ENCODE measurements at places on chromosomes 2 and 18. TPM values are rescaled to one million over a fixed set of nuclear protein-coding genes. Genes with fewer than 3 reads are reported as not detected.

The TGFA gene
- not detected for total RNA-seq

- no peak for DNase-seq
- H3K27me3 ChIP-seq: no peaks in the 10 kb centered on the region
- no peaks in the 10 kb centered on the region for H3K36me3 ChIP-seq
- no peaks in the 10 kb centered on the region for H3K4me1 ChIP-seq
Measured at GRCh38 chr2:1055014-1055595, 104.5 kb downstream of the SNTG2 start.

The SULT1C2 gene
- total RNA-seq: not detected

GRCh38 chr2:67346718-67347407, 50.3 kb upstream of the ETAA1 start:
- DNase-seq: no peak
- no peaks in the 10 kb centered on the region for H3K36me3 ChIP-seq
- no peaks in the 10 kb centered on the region for H3K27me3 ChIP-seq

The PLCL1 gene
- 8.9 TPM for total RNA-seq

The IL36G gene
- total RNA-seq: not detected

GRCh38 chr2:23567161-23567756, 182.3 kb downstream of the KLHL29 start:
- no peaks in the 10 kb centered on the region for H3K4me1 ChIP-seq
- no peak for DNase-seq
- peaks cover 83% of the 10 kb centered on the region for H3K27me3 ChIP-seq
- no peaks in the 10 kb centered on the region for H3K36me3 ChIP-seq
- no peak overlapping the region for H3K4me3 ChIP-seq

The C2orf66 gene
- not detected for total RNA-seq

GRCh38 chr2:204691911-204692510, 146.7 kb downstream of the PARD3B start:
- no peak overlapping the region for H3K27ac ChIP-seq
- H3K4me3 ChIP-seq: no peak overlapping the region
- no peaks in the 10 kb centered on the region for H3K36me3 ChIP-seq
- no peaks in the 10 kb centered on the region for H3K27me3 ChIP-seq

- no peaks in the 10 kb centered on the region for H3K27me3 ChIP-seq
- H3K4me1 ChIP-seq: peaks cover 4% of the 10 kb centered on the region
- H3K36me3 ChIP-seq: no peaks in the 10 kb centered on the region
- no peak for DNase-seq
- H3K27ac ChIP-seq: no peak overlapping the region
Measured at GRCh38 chr18:80006724-80007123, 18.4 kb upstream of the TXNL4A start.

The SLC16A14 gene
- not detected for total RNA-seq

GRCh38 chr2:172870396-172870795, 134.8 kb downstream of the RAPGEF4 start:
- DNase-seq: no peak
- H3K4me3 ChIP-seq: no peak overlapping the region
- no peaks in the 10 kb centered on the region for H3K36me3 ChIP-seq
- no peak overlapping the region for H3K27ac ChIP-seq
- H3K4me1 ChIP-seq: no peaks in the 10 kb centered on the region
- H3K27me3 ChIP-seq: no peaks in the 10 kb centered on the region

The POTEC gene
- total RNA-seq: not detected

DNA sequence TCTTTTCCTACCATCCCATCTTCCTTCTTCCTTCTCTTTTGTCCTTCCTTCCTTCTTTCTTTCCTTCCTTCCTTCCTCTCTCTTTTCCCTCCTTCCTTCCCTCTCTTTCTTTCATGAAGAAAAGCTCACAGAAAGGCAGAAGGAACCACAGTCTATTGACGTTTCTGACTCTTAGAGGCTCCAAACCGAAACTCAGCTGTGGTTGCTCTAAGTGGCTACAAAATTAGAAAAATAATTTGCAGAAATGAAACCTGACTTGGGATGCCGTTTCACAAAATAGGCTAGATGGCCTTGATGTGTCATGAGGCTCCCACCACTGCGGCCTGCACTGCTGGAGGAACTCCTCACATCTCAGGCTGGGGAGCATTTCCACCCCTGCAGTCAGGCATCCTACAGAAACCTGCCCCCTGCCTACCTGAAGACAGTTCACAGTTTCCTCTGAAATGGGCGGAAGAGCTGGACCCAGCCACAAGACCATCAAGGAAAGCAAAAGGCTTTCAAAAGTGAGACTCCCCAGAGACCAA, 165.6 kb downstream of the SMAD7 start:
- no peaks in the 10 kb centered on the region for H3K36me3 ChIP-seq
- no peak overlapping the region for H3K4me3 ChIP-seq
- no peak for DNase-seq
- no peak overlapping the region for H3K27ac ChIP-seq
- peaks cover 17% of the 10 kb centered on the region for H3K4me1 ChIP-seq
- H3K27me3 ChIP-seq: no peaks in the 10 kb centered on the region

The GNLY gene
- not detected for total RNA-seq

The CLIP4 gene
- total RNA-seq: 0.18 TPM

GRCh38 chr2:71385012-71385411, 53.4 kb downstream of the ZNF638 start:
- no peak for DNase-seq
- no peaks in the 10 kb centered on the region for H3K4me1 ChIP-seq
- no peaks in the 10 kb centered on the region for H3K27me3 ChIP-seq
- no peak overlapping the region for H3K4me3 ChIP-seq

- no peak overlapping the region for H3K4me3 ChIP-seq
- H3K27ac ChIP-seq: no peak overlapping the region
- DNase-seq: no peak
- H3K4me1 ChIP-seq: no peaks in the 10 kb centered on the region
- H3K36me3 ChIP-seq: no peaks in the 10 kb centered on the region
Measured at GRCh38 chr2:61549546-61549945, 11.4 kb upstream of the XPO1 start.

DNA sequence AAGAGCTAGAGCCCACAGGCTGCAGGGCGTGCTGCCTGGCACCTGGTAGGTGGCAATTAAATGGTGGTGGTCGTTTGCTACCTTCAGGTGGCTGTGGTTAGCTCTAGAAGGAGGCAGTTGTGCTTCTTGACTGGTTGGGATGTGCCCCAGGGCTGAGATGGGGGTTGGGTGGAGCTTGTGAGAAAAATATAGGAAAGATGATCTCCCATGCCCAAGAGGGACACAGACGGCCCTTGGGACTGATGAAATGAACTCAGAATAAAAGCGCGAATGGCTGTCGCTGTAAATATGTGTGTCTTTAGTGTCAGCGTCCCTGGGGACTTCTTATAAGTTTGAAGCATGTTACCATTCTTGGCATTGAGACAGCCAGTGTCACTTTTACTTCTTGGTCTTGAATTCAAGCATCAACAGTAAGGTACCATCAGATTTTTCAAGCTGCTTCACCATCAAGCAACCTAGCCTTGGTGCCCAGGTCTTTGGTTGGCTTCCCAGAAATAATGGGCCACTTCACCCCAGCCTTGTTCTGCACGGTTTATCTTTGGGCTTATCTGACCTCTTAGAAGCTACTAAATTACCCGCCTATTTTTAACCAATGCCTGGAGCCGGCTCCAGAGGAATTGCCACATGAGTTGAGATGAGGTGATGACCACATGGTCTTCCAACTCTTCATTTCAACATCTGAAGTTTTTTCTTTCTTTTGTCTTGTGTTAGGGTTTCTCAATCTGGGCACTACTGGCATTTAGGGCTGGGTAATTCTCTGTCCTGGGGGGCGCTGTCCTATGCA, 11.9 kb downstream of the LRRFIP1 start:
- H3K4me1 ChIP-seq: no peaks in the 10 kb centered on the region
- no peaks in the 10 kb centered on the region for H3K36me3 ChIP-seq
- peaks cover 6% of the 10 kb centered on the region for H3K27me3 ChIP-seq
- DNase-seq: no peak

- H3K4me1 ChIP-seq: peaks cover 40% of the 10 kb centered on the region
- no peaks in the 10 kb centered on the region for H3K27me3 ChIP-seq
- no peak overlapping the region for H3K4me3 ChIP-seq
- H3K36me3 ChIP-seq: no peaks in the 10 kb centered on the region
Measured at GRCh38 chr2:12173271-12173942, 427.0 kb downstream of the LPIN1 start.

GRCh38 chr2:7835693-7836680, 845.9 kb upstream of the ID2 start:
- H3K27me3 ChIP-seq: no peaks in the 10 kb centered on the region
- H3K27ac ChIP-seq: no peak overlapping the region
- DNase-seq: no peak
- no peaks in the 10 kb centered on the region for H3K4me1 ChIP-seq

DNA sequence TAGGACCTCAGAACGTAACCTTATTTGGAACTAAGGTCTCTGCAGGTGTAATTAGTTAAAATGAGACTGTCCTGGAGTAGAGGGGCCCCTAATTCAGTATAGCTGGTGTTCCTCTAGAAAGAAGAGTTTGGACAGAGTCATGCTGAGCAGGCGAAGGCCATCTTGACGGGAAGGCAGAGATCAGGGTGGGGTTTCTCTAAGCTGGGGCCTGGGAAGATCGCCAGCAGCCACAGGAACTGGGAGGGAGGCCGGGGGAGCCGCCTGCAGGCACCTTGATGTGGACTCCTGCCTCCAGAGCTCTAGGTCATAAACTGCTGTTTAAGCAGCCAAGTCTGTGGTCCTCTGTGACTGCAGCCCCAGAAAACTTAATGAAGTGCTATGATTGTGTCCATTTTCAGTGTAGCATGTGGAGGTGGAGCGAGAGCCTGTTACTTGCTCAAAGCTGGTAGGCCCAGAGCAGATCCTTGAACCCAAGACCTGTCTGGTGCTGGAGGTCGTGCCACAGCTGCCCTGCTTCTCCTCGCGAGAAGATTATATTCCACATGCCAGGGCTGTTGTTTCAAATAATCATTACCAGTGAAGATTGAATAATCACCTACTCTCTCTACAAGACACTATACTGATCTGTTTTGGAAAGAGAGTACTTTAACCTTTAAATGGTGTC, 105.7 kb downstream of the TPO start:
- no peaks in the 10 kb centered on the region for H3K36me3 ChIP-seq
- H3K27me3 ChIP-seq: no peaks in the 10 kb centered on the region
- no peaks in the 10 kb centered on the region for H3K4me1 ChIP-seq
- H3K4me3 ChIP-seq: no peak overlapping the region
- DNase-seq: no peak

The LINC00305 gene
- not detected for total RNA-seq

- H3K4me1 ChIP-seq: no peaks in the 10 kb centered on the region
- no peak overlapping the region for H3K27ac ChIP-seq
- peaks cover 14% of the 10 kb centered on the region for H3K36me3 ChIP-seq
- DNase-seq: no peak
- H3K4me3 ChIP-seq: no peak overlapping the region
Measured at GRCh38 chr18:21826196-21826595, 85.6 kb downstream of the MIB1 start.

The KATNAL2 gene
- total RNA-seq: 0.91 TPM

DNA sequence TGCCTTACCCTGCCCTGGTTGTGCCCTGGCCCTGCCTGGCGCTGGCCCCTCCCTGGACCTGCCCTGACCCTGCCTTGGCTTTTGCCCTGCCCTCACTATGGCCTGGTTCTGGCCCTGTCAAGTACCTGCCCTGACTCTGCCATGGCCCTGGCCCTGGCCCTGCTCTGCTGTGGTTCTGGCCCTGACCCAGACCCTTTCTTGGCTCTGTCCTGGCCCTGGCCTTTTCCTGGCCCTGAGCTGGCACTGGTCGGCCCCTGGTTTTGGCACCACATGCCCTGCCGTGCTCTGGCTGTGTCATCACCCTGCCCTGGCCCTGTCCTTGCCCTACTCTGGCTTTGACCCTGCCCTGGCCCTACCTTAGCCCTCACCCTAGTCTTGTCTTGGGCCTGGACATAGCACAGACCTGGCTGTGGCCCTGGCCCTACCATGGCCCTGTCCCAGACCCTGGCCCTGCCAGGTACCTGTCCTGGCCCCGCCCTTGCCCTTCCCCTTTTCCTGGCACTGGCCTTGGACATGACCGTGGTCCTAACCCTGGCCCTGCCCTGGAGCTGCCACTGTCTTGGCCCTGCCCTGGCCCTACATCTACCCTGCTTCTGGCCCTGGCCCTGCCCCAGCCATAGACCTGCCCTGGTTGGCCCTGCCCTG, 4.8 kb upstream of the ANKRD62 start:
- H3K27me3 ChIP-seq: peaks cover 8% of the 10 kb centered on the region
- H3K27ac ChIP-seq: no peak overlapping the region
- H3K4me3 ChIP-seq: no peak overlapping the region

GRCh38 chr2:190583507-190584337, 49.2 kb upstream of the NEMP2 start:
- no peaks in the 10 kb centered on the region for H3K36me3 ChIP-seq
- H3K4me3 ChIP-seq: no peak overlapping the region
- DNase-seq: no peak

The ILKAP gene
- total RNA-seq: 31.8 TPM

DNA sequence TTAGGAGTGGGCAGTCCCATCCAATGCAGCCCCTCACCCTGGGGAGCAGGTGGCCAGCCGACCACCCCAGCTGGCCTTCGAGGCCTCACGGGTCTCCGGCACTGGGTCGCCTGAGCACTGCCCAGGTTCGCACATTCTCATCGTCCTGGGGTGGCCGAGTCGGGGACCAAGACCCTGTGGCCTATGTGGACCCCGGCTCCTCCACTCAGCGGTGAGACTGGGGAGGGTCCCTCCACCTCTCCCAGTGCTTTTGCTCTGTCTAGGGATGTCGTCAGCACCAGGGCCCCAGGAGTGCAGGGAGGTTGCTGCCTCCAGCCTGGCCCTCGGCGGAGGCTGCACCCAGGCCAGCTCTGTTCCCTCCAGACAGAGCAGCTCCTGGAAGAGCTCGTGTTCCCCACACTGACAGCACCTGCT, 89.6 kb downstream of the TPO start:
- no peak for DNase-seq
- no peaks in the 10 kb centered on the region for H3K4me1 ChIP-seq
- H3K4me3 ChIP-seq: no peak overlapping the region
- H3K27ac ChIP-seq: no peak overlapping the region
- H3K36me3 ChIP-seq: no peaks in the 10 kb centered on the region

- DNase-seq: no peak
- H3K4me1 ChIP-seq: no peaks in the 10 kb centered on the region
- no peak overlapping the region for H3K4me3 ChIP-seq
- no peak overlapping the region for H3K27ac ChIP-seq
- H3K27me3 ChIP-seq: no peaks in the 10 kb centered on the region
Measured at GRCh38 chr2:140862181-140862580, 1268.6 kb downstream of the LRP1B start.

The LYG1 gene
- 1.3 TPM for total RNA-seq

The BOLL gene
- 0.11 TPM for total RNA-seq

The LBX2 gene
- total RNA-seq: 6.2 TPM

The IMPA2 gene
- 11.3 TPM for total RNA-seq

GRCh38 chr2:234690569-234691213, 193.8 kb upstream of the ARL4C start:
- H3K27me3 ChIP-seq: no peaks in the 10 kb centered on the region
- no peak overlapping the region for H3K27ac ChIP-seq
- no peak for DNase-seq
- H3K4me3 ChIP-seq: no peak overlapping the region

The ATP8B1 gene
- 0.20 TPM for total RNA-seq

The SLC66A3 gene
- total RNA-seq: 8.2 TPM

- H3K27me3 ChIP-seq: no peaks in the 10 kb centered on the region
- no peak overlapping the region for H3K4me3 ChIP-seq
Measured at GRCh38 chr2:72958542-72959385, 41.4 kb downstream of the EMX1 start.

Measured in K562 (cell line).